Glomerular endothelial cell (primary cell): ENCODE measurements at places on chromosomes 12 and 14.

DNA sequence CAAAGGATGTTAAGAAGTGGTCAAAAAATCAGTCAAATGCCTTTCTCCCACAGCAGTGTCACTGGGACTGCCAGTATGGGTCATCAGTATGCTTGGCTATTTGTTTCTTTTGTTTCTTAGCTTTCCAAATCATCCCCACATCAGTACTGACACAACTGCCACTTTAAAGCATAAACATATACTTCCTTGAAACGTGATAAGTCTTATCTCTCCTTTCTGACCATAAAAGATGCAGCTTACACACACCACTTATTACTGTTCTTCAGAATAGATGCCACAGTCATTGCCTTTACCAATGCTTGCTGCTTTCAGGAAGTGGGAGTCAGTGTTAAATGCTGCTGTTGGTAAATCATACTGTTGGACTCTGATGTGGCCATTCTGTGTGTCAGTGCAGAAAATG is 18.6 kb upstream of the GARIN2 start:
- DNase-seq, result no peak

- no peak for DNase-seq
Observed at GRCh38 chr12:32183650-32184049, 77.0 kb downstream of the BICD1 start.

DNA sequence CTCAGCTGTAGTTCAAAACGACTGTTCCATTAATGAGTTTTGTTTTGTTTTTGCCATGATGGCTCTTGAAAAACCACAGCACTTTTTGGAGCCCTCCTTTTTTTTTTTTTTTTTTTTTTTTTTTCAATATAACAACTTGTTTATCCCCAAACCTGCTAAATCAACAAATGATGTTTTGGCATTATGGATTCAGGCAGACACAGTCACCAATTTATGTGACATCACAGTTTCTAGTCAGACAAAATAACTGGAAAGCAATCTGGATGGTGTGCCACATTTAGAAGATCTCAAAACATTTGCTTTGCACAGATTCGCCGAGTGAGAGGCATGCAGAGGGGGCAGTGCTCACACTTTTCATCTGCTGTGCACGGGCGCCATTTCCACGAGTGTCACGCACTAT is 7.9 kb upstream of the RFLNA start:
- DNase-seq, result no peak

DNA sequence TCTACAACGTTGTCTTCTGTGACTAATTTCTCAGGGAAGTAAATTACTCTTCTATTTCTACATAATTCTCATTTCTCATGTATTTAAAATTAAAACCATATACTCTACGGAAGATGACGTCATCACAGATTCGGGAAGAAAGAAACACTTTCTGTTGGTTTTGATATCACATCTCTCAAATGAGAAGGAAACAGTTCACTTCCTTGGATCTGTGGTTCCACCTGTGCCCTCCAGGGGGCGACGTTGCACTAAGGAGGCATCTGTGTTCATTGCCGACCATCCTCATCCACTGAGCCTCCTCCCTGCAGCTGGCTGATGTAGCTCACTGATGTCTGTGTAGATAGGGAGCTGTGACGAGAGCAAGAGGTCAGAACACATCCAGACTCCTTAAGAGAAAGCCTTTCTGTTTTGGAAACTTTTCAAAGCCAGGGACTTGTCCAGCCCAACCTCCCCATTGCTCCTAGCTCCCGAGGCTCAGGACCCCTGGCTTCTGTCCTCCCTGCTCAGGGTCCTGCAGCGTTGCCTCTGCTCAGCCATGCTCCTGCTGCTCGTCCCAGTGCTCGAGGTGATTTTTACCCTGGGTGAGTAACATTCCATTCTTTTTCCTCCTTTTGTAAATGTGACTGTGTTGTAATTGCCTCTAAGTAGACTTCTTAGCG is 172.7 kb upstream of the OR4E1 start:
- DNase-seq, result no peak

GRCh38 chr12:79691511-79692248 is 916 bp upstream of the PAWR start:
- peak; percentile 44 for DNase-seq

DNA sequence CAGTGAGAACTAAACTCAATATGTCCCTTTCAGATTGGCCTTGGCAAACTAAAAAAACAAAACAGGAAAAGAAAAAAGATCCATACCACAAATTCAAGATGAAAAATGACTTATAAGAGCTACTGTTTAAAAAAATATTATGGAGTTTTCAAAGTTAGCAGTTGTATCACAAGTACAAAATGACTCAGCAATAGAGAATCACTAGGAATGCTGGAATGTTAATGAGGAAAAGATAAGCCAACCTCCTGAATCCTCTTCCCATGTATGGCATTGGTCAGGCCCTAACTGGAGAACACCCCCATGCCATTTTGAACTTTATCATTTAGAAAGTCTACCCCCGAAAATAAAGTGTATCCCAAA is 62.2 kb downstream of the PPP1R36 start:
- no peak for DNase-seq

DNA sequence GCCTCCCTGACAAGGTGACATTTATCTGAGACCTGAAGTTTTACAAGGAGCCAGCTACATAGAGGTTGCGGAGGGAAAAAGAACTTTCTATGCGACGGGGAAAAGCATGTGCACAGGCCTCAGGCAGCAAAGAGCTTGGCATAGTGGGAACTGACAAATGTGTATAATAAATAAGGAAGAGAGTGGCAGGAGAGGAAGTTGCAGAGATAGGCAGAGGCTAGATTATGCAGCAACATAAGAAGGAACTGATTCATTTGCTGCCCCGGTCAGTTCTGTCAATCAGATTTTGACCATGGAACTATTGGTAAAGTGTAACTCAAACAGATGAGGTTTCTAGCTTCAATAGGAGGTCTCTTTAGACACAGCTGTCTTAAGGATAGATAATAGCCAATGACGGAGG is 33.7 kb upstream of the RIC8B start:
- DNase-seq, result no peak
